ENCODE measurements at places on chromosomes 2 and 18. TPM values are rescaled to one million over a fixed set of nuclear protein-coding genes. Genes with fewer than 3 reads are reported as not detected.

DNA sequence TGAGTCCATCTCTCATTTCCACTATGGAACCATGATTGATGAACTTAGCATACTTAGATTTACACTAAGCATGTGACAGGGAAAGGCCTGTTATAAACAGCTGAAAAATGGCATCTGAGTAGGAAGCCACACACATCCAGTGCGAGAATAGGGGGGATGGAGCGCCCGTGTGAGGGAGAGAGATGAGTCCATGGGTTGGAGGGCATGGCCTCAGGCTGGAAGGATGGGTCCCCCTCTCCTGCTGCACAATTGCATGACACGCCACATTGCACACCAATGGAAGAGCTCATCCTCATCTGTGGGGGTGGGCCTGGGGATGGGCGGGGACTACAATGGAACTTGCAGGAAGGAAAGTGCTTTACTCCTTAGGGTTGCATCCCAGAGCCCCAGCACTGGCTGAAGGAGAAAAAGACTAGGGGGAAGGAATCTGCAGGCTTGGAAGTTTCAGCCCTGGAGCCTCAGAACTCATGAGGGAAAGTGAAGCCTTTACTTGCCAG is 46.4 kb upstream of the CXCR4 start:
- DNase-seq: no peak

- no peak for DNase-seq
Measured at GRCh38 chr2:9231291-9232165, 24.9 kb downstream of the ASAP2 start.

- no peak for DNase-seq
Measured at GRCh38 chr2:71556692-71557250, 103.4 kb downstream of the DYSF start.

- DNase-seq: no peak
Measured at GRCh38 chr18:79625924-79626561, 53.6 kb upstream of the CTDP1 start.

- no peak for DNase-seq
Measured at GRCh38 chr2:107645586-107645985, 181.1 kb upstream of the RGPD4 start.

DNA sequence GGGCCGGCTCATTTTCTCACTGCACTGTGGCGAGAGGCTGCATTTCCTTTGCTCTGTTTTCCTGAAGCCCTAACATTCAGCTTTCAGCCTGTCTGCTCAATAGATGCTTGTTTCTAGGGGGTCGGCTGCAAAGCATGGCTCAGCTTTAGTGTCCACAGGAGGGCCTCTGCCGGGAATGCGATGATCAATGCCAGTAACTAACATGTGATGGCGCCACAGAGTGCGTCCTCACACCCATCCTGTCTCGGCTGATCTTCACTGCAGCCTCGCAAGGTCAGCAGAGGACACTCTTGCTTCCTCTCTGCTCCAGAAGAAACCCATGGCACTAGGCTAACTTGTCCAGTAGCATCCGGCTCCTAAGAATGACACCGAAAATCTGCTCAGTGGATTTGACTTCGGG is 156.4 kb upstream of the PXDN start:
- DNase-seq: no peak

- no peak for DNase-seq
Measured at GRCh38 chr2:111178730-111179405, 58.2 kb downstream of the BCL2L11 start.

DNA sequence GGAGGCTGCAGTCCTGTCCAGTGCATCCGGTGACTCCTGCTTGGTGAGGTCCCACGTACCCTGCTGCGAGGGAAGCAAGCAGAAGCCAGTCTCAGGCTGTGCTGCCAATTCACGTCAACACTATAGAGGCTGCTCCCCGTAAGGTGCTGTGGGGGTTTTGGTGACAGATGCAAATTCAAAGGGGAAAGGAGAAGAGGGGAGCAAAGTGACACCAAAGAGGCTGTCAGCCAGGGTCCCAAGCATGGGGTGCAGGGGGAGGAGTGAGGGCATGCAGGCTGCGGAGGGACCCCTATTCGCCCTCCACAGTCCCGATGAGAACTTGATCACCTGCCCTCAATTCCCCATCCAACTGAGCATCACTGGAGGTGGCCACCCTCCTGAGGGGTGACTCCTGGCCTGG is 179.4 kb upstream of the HS6ST1 start:
- DNase-seq: no peak

- no peak for DNase-seq
Measured at GRCh38 chr2:176122683-176123410, at the start of gene HOXD9. HOXD9 (plus strand) TSS chr2:176122719; CDS start chr2:176122769, 50 bp downstream.

- DNase-seq: no peak
Measured at GRCh38 chr2:10452312-10452711, 4.2 kb upstream of the ODC1 start.

DNA sequence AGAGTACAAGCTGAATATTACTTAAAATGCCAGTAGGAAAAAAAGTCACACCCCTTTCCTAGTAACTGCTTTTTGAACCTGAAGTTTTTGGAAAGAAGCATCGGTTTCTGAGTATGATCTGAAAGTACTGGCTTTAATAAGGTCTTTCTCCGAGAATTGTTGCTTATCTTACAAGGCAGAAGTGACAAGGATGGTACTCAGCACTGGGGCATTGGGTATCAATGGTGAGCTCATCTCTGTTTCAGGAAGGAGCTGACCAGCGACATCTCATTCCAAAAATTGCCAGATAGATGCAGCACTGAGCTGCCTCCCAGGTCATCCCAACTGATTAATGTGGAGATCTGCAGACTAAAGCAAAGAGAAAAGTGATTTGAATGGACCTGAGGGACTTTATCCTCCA is 85.4 kb downstream of the FMNL2 start:
- no peak for DNase-seq

GRCh38 chr2:175871331-175872004 is 130.6 kb downstream of the LNPK start:
- no peak for DNase-seq

DNA sequence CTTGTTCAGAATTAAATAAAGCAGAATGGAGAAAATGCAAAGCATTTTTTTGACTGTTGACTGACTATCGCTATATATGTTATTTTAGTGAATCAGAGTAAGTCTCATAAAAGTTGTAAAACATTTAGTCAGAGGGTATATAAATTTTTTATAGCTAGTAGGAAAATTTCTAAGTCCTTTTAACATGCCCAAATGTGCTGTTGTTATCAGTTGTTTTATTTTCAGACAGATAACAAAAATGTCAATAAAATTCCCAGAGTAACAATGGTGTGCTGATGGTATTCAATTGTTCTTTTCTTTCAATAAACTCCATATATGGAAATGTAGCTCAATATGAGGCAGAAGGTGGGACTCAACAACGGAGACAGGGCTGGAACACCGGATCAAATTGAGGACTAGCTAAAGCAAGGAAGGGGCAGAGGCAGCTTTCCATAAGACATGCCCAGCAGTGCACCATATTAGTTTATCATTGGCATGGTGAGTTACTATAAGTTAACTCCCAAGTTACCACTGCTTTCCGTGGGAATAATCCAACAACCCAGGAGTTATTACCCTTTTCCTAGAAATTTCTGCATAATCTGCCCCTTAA is 26.6 kb downstream of the GULP1 start:
- no peak for DNase-seq

- no peak for DNase-seq
Measured at GRCh38 chr18:8793445-8794155, 88.2 kb downstream of the MTCL1 start.

GRCh38 chr2:177748360-177748759 is 324.2 kb downstream of the PDE11A start:
- no peak for DNase-seq

The ZAP70 gene
- 3.5 TPM for total RNA-seq

The DYNAP gene
- total RNA-seq: 6.1 TPM

The LBX2 gene
- total RNA-seq: 0.57 TPM

The ALPG gene
- not detected for total RNA-seq

The AAK1 gene
- total RNA-seq: 31.8 TPM

The STARD6 gene
- not detected for total RNA-seq
